ENCODE measurements at places on chromosomes 12 and 14. TPM values are rescaled to one million over a fixed set of nuclear protein-coding genes. Genes with fewer than 3 reads are reported as not detected.

GRCh38 chr12:122909442-122910288 is 13.7 kb upstream of the VPS37B start:
- DNase-seq = no peak

GRCh38 chr14:53035336-53036210 is 84.7 kb upstream of the FERMT2 start:
- DNase-seq = no peak

DNA sequence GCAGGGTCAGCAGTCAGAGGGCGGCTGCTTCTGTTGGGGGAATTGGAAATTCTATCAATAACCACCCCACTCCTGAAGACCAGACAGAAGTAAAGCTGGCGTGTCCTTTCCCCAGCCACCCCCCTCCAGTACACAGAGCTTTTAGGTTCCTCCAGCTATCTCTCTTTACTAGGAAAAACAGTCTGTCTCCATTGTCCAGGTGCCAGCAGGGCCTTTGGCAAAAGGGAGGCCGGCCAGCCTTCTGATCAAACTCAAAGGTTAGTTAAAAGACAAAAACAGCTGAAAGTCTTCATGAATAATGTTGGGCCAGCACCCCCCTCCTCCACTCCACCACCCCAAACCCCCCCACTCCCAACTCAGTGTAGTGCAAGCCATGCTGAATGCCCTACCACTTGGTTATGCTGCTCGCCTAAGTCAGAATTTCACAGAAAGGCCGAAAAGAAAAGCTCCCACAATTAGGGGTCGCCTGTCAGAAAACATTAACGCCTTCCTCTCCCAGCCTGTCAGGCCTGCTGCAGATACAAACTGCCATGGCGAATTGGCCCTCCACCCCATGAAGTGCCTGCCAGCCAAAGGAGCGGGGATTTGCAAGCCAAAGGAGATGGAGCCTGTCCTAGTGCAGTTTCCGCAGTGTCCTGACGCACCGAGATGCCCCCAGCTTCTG is 8.9 kb downstream of the ASCL1 start:
- no peak for DNase-seq

- no peak for DNase-seq
Observed at GRCh38 chr12:94586589-94587259, 63.6 kb downstream of the TMCC3 start.

DNA sequence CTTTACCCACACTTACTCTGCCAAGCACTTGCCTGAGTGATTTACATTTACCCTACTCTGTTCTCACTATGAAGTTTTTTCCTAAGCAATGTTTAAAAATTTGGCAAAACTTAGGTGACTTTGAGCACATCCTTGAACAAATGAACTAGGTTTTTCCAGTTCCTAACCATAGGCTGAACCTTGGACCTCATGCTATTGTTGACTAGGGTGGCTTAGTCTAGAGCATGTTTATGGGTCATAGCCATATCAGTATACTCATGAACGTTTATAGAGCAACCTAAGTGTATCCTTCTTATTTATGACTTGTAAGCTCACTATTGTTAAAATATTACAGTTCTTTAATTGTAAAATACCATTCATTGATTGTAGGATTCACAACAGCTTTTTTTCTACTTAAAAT is 85.0 kb upstream of the KRR1 start:
- DNase-seq = no peak

GRCh38 chr14:90691627-90692026 is 124.6 kb downstream of the TTC7B start:
- DNase-seq = no peak

GRCh38 chr14:57254884-57255283 is 13.8 kb downstream of the EXOC5 start:
- DNase-seq = no peak

DNA sequence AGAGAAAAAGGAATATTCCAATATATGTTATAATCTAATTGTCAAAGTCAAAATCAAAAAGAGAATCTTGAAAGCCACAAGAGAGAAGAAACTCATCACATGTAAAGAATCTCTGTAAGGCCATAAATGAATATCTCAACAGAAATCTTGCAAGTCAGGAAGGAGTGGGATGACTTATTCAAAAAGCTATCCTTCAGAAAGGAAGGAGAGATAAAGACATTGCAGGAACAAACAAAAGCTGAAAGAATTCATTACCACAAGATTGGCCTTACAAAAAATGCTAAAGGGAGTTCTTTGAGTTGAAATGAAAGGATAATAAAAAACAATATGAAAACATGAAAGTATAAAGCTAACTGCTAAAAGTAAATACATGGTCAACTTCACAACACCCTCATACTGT is 286.8 kb downstream of the LRIG3 start:
- DNase-seq = no peak

GRCh38 chr14:97106609-97107008 is 309.4 kb downstream of the VRK1 start:
- DNase-seq = no peak

DNA sequence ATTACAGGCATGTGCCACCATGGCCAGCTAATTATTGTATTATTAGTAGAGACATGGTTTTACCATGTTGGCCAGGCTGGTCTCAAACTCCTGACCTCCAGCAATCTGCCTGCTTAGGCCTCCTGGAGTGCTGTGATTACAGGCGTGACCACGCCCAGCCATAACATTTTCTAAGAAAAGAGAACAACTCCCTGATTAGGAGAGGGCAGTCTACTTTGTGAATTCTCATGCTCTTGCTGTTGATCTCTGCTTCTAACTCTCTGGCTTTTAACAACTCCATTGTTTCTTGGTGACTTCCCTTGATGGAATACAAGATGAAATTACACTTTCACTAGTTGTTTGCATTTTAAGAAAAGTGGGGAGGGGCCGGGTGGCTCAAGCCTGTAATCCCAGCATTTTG is 33.6 kb downstream of the SSH1 start:
- no peak for DNase-seq

DNA sequence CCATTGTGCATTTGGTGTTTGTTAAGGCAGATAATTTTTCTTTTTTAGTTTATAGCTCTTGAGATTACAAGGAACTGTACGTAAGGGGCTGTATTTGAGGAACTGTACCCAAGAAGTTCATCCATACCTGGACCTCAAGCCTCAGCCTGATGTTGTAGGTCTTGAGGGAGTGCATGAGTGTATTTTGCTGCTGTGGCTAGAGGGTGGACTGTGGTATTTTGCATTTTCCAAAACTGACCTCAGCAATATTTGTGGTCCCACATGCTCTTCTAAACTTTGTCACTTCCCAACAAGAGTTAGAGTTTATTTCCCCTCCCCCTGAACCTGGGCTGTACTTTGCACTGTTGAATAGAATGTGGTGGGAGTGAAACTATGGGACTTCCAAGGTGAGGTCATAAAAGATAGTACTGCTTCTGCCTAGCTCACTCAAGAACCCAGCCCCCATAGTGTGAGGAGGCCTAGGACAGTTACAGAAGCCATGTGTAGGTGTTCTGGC is 42.2 kb upstream of the FBXO33 start:
- no peak for DNase-seq

DNA sequence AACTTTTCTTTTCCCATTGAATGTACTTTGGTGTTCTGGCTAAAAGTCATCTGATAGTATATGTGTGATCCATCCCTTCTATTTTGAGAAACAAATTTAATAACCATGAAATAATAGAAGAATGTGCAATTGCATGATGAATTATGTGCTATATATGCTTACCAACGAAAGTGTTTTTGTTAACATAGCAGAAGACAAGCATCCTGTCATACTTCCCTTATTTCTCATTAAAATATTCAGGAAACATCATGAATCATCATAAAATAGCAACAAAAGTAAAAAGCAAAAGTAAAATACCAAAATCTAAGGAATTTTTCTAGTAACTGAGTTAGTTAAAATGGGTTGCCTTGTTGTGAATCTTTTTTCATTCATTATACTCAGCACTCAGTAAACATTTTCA is 409.0 kb upstream of the PDE3A start:
- DNase-seq = no peak

- DNase-seq = no peak
Observed at GRCh38 chr14:90995785-90996184, 64.7 kb downstream of the RPS6KA5 start.

- no peak for DNase-seq
Observed at GRCh38 chr14:104428333-104428851, 151.2 kb upstream of the C14orf180 start.

GRCh38 chr14:94051779-94052178 is 25.6 kb downstream of the OTUB2 start:
- no peak for DNase-seq

- DNase-seq = no peak
Observed at GRCh38 chr14:25394356-25394755, 344.4 kb upstream of the STXBP6 start.

TCL1B gene
- total RNA-seq = not detected

SLC6A12 gene
- total RNA-seq = not detected
